RCC 7860 (cell line): ENCODE measurements at places on chromosomes 2 and 18.

GRCh38 chr2:221085341-221085900 is 486.7 kb downstream of the EPHA4 start:
- no peak for DNase-seq

- DNase-seq, result no peak
These were observed 169.2 kb upstream of the NCK2 start for GRCh38 chr2:105575499-105576025.

DNA sequence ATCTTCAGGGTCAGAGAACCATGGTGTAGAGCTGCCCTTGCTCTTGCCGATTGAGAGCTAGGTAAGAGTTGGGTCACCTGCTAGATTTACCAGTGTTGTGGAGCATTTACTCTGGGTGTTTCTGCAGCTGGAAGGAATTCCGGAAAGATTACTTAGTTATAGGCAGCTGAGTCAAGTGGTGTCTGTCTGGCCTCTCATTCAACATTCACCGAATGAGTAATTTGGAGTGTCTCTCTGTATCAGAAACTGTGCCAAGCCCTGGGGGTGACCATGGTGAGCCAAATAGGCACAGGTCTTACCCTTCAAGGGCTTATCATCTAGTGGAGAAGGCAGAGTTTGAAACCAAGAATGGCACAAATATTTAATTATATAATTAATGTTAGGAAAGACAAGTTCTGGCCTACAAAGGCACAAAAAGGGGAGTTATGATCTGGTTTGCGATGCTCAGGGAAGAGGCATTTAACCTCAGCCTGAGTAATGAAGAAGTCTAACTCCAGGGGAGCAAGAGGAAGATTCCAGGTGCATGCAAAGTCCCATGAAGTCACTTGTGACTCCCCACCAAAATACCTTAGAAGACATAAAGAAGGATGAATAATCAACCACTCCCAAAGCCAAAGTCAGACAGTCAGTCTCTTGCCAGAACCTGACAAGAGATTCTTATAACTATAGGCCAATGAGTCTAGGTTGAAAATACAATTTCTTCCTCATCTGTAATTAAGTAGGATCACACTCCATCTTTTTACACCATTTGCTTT is 12.5 kb downstream of the SETBP1 start:
- DNase-seq, result peak; percentile 26

GRCh38 chr2:37271376-37272067 is 40.1 kb downstream of the NDUFAF7 start:
- DNase-seq, result no peak

GRCh38 chr2:203550266-203550665 is 15.2 kb upstream of the RAPH1 start:
- no peak for DNase-seq

DNA sequence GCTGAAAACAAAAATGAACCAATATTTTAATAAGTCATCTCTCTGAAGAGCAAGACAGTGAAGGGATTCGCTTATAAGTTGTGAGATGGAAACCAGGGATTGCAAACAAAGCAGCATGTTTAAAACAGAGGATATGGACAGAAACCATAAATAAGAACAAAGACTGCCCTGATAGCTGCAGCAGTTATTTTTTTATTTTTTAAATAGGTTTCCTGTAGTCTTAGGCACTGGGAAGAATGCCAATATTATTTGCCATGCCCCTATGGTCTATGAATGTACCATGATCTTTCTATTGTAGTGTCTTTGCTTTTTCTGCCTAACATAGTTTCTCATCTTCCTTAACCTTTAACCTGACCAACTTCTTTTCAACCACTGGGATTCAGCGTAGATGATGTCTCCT is 1334.0 kb upstream of the NRXN1 start:
- DNase-seq, result no peak
